Fibroblast of skin of left biceps (primary cell): ENCODE measurements at places on chromosomes 5 and 9.

GRCh38 chr5:133709209-133709725 lies 96.9 kb upstream of the FSTL4 start:
- DNase-seq, result no peak

DNA sequence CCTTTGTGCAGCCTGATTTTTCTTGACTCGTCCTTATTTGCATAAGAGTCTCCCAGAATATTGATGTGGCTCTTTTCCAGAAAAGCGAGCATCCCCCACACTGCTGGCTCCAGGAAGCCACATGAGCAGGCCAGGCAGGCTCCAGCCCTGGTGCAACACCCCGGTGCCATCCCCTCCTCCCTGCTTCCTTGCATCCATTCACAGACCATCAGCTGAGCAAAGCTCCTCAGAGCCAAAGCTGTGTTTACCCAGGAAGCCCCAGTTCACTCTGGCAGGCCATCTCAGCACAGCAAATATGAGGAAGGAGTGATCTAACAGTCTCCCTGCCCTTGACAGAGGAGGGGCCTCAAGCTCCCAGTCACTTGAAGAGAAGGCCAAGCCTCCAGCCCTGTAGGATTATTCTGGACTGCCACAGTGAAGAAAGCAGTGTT lies 34.4 kb downstream of the INSYN2B start:
- DNase-seq, result peak; percentile 76

GRCh38 chr5:87661784-87662566 lies 249.2 kb upstream of the CCNH start:
- DNase-seq, result no peak

- no peak for DNase-seq
These were observed 5.1 kb upstream of the CKS2 start for GRCh38 chr9:89305868-89306267.

DNA sequence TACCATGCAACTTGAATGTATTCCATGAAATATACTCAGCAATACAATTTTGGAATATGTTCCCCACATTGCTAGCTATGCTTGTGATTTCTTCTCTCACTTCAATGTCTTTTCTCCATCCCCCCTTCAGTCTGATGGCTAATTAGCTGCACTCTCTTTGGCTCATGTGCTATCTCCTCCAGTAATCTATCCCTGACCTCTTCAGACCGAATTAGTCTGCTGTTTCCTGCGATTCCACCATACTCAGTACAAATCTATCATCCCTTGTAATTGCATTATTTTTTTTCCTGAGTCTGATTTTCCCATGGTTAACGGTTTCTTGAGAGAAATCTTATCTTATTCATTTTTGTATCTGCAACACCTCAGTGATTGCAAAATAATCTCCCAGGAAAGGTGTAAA lies 360.7 kb upstream of the CDH10 start:
- no peak for DNase-seq

- DNase-seq, result no peak
These were observed 42.4 kb upstream of the GGTA1 start for GRCh38 chr9:121542025-121542424.
